B cell (primary cell): ENCODE measurements at places on chromosomes 2 and 18.

- no peak for DNase-seq
Observed at GRCh38 chr18:70314151-70314782, 25.4 kb downstream of the SOCS6 start.

DNA sequence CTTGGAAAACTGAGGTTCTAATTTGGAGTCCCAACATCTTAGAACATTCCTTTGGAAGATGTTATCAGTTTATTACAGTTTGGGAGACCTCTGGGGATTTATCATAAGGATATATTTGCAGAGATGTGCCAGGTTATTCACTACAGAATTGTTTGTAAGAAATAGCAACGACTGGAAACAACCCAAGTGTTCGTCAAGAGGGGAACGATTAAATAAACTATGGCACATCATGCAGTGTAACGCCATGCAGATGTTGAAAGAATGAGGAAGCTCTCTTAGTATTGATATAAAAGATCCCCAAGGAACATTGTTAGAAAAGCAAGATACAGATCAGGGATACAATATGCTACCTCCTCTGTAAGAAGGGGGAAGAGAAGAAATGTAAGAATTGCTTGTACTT is 210.6 kb downstream of the TMEM247 start:
- DNase-seq = no peak

DNA sequence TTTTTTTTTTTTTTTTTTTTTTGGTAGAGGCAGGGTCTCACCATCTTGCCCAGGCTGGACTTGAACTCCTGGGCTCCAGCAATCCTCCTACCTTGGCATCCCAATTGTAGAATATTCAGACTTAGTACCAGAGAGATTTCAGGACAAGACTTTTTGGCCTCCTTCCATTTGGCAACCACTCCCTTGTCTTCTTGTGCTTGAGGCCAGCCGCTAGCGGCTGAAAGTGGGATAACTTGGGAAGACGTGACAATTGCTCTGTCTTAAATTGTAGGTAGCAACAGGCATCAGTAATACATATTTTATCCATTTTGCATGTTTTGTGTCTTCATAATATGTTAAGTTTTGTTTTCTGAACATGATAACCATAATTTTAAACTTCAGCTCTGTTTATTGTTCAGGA is 53.3 kb upstream of the TTN start:
- no peak for DNase-seq

- no peak for DNase-seq
Observed at GRCh38 chr18:2927745-2928144, 80.9 kb downstream of the EMILIN2 start.

- DNase-seq = peak; percentile 65
Observed at GRCh38 chr2:85753525-85754312, at the start of gene ATOH8. TSS of gene ATOH8 (plus strand) at chr2:85753991. CDS start at chr2:85754190, 199 bp downstream.

DNA sequence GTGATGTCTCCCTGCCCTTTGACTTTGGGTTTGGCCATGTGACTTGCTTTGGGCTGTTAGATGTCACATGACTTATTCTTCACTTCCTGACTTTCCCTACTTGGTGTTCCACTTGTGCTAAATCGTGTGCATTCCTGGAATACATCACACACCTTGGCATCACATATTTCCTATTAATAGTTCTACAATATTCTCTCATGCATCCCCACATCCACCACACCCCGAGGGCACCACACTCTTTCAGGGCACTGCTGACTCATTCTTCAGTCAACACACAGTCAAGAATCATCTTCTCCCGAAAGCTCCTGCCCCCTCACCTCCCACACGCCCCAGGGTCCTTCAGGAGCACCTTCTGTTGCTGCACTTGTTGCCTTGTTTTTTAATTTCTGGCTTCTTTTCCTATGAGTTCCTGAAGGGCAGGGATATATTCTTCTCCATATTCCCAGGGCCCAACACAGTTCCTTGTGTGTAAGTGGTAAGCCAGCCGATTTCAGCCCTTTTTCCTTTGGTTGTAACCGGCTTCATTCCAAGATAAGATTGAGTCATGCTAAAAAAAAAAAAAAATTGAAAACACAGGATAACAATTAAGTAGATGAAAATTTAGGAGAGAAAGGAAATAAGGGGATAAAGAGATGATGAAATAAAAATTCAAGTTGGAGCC is 341.4 kb downstream of the SLC4A3 start:
- no peak for DNase-seq

- no peak for DNase-seq
Observed at GRCh38 chr2:217834744-217835513, 167.9 kb downstream of the TNS1 start.

- DNase-seq = no peak
Observed at GRCh38 chr18:27301615-27302378, 116.7 kb upstream of the CHST9 start.

DNA sequence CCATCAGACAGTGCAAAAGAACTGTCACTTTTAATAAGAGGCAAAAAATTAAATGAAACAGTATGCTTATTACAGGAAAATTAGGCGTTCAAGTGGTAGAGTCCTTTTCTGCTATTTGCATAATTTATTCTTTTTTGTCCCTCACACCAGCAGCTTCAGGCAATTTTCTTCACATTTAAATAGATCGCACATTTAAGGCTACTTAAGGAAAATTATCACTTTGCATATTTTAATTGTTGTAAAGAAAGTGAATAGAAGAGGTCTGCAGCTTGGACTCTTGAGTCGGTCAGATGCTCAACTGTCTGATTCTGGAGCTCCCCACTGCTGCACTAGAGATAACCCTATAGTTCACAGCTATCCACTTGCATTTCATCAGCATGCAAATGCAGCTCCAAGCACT is 141.3 kb downstream of the FIGN start:
- no peak for DNase-seq

- no peak for DNase-seq
Observed at GRCh38 chr2:106078096-106078495, 116.0 kb downstream of the UXS1 start.

GRCh38 chr2:142863485-142863961 is 13.9 kb upstream of the KYNU start:
- DNase-seq = no peak

GRCh38 chr2:237042101-237042500 is 43.6 kb upstream of the COPS8 start:
- no peak for DNase-seq

DNA sequence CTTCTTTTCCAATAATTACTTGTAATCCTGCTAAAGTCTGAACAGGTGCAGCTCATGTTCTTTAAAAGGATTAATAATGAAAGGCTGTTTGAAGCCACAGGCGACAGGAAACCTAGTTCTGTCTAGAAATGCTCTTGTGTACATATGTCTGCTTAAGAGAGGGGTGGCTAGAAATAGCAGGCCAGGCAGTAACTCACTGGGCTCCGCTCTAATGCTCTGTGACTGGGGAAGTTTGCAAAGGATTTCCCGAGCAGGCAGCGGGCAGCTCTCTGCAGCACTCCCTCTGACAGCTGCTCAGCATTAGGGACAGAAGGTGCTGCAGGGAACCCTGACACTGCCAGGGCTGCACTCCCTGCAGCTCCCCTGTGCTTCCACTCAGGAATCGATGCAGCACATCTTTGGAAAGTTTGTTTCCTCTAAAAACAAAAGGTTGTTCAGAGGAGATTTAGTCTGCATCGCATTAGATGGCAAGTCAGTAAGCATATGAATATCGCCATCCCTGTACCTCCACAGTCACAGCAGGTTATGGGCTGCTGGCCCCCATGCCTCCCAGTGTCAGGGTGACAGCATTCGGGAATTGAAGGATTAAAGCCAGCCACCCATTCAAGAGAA is 33.1 kb upstream of the TTC39C start:
- peak; percentile 71 for DNase-seq

- DNase-seq = no peak
Observed at GRCh38 chr2:88236666-88237065, 66.5 kb downstream of the THNSL2 start.

DNA sequence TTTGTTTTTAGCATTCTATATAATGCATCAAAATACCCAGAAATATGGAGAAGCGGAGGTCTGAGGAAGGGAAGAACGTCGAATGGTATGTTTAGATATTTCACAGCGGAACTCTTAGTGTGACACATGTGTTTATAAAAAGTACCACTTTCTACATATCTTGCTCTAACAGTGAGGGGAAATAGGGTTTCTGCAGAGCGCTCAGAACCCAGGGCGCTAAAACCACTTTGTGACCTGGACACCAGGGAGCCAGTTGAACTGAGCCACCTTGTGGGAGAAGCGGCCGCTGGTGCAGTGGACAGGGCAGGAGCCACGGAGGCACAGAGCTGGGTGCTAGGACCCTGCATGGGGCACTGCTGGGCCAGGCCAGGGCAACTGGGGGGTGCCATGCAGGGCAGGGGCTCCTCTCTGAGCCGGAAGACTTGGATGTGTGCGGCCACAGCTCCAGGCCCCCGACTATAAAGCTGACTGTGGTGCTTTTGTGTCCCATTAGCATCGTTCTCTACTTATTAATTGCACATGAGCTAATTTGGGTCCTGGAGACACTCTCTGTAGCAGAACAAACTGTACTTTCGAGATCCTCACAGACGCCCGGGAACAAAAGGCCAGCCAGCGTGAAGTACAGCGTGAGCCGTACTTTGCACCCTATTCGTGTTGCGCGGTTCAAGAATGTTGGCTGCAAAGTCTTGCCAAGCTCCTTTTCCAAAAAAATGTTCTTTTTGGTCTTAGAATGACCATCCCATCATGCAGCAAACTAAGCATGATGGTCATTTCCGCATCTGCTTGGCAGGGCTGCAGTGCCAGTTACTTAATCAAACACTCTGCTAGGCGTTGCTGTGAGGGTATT is 151.9 kb upstream of the ALKAL2 start:
- no peak for DNase-seq

DNA sequence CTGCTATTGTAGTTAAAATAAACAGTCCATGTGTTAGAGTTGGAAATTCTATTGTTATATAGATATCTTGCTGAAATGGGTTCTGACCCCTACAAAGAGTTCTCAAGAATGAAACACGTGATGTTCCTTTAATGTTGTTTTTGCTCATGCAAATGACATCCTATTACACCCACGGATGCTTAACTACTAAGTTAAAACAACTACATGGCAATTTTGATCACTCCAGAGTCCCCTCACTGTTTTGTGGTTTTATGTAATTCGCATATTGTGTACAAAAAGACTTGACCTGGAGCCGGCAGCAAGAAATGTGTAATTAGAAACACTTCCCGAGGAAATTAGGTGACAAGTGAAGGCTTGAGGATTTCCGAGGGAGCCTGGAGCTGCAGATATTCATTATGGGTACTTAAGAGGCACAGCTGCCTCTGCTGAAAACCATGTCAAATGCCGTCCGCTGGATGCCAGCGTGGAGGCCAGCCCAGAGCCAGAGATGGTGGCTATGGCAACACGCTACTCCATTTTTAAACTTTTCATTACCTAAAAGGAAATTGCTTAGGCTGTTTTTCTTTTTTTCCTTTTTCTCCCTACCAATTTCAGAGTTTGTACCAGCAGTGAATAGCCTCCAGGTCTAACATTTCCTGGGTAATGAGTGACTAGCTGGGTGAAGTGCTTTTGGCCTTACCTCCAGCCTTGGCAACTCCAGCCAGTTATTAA is 21.0 kb upstream of the CABLES1 start:
- no peak for DNase-seq

DNA sequence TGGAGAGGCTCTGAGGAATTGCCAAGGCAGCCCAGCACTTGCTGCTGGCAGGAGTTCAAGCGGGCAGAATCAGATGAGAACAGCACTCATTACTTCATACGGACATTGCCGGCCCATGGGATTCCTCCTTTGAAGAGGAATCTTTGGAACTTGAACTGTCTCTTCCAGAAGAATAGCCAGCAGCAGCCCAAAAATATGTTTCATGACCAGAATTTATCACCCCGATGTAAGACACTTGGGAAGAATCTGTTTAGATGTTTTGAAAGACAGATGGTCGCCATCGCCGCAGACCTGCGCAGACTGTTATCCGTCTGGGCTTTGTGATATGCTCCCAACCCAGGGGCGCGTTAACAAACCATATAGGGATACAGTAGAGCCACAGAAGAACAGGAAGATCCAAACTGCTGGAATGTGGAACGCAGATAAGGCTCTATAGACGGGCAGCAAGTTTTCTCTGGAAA is 3.7 kb upstream of the ADI1 start:
- no peak for DNase-seq

- no peak for DNase-seq
Observed at GRCh38 chr2:105812180-105813044, 67.7 kb downstream of the NCK2 start.

DNA sequence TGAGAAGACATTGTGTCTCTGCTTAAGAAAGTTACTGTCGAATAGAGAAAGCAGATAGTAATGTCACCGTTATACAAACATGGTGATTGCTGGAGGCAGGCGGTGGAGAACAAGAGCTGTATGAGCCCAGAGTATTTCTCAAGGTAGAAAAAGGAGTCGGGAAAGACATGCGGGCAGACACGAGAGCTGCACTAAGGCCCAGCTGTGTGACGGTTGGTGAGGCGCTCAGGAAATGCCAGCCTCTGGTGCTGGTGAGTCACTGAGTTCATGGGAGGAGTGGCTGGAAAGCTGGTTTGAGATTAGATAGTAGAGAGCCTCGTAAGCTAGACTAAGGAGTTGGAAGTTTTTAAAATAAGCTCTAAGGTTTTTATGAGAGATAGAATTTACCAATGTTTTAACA is 390.9 kb upstream of the TRIB2 start:
- DNase-seq = no peak

GRCh38 chr2:20541651-20542050 is 94.8 kb downstream of the RHOB start:
- no peak for DNase-seq

- no peak for DNase-seq
Observed at GRCh38 chr2:217220228-217221013, 360.6 kb upstream of the TNP1 start.

- DNase-seq = no peak
Observed at GRCh38 chr2:200364620-200365019, 58.1 kb downstream of the SPATS2L start.

GRCh38 chr18:76407681-76408080 is 87.4 kb downstream of the ZNF516 start:
- DNase-seq = no peak

- no peak for DNase-seq
Observed at GRCh38 chr18:37247497-37248161, 318.0 kb downstream of the CELF4 start.

DNA sequence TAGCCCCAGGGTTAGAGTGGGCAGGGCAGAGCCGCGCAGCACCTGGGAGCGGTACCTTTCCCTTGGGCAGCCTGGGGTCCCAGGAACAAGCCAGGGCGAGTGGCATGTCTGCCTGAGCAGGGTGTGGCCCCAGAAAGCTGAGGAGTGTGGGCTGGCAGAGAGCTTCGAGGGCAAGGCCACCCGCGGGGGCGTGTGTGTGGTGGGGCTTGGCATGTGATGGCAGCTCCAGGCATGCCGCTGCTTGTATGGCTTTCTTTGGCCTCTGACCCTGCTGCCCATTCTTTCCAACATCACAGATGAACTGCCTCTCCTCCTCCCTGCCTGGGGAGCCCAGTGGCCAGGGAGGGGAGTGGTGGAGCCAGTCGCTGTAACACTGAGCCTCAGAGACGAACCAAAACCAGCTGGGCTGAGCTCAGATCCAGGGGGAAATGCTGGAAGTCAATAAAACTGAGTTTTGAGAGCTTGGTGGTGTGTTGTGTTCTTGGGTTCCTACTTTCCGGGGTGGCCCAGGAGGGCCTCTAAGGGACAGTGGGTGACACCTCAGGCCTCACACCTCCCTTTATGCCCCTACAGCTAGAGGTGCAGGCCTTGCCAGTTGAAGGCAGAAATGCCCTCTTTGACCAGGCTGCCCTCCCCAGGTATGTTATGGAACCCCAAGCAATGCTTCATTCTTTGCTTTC is 7.4 kb downstream of the DNAJB2 start:
- DNase-seq = no peak

- no peak for DNase-seq
Observed at GRCh38 chr2:53793821-53794220, 7.0 kb downstream of the ERLEC1 start.

GRCh38 chr2:100893392-100894104 is 73.6 kb downstream of the NPAS2 start:
- DNase-seq = no peak

GRCh38 chr2:191467113-191467512 is 210.8 kb upstream of the NABP1 start:
- no peak for DNase-seq
